AG09319 (cell line): ENCODE measurements at places on chromosomes 6 and 20.

DNA sequence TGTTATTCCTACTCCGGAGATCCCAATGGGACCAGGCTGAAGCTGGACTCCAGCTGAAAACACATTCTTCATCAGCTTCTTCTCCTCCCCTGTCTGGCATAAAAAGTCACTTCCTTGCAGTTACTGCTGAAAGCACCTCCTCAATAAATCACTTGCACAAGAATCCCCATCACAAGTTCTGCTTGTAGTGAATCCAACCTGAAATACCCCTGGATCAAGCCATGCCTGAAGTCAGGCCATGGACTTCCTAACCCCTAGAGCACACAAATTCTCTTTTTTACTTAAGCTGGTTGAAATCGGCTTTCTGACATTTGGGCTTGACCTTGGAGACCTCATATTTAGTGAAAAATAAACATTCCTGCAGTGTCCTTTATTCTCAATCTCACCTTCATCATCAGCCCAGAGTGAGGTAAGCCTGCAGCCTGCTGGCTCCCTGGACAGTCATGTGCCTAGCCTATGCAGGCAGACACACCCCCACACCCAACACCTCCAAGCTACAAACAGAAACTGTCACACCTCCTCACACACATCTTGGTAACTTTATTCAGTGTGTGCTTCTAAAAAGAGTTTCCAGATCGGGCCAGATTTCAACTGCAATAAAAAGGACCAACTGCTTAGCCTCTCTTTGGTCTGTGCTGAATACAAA, 51.5 kb upstream of the PTPRT start:
- no peak for DNase-seq

DNA sequence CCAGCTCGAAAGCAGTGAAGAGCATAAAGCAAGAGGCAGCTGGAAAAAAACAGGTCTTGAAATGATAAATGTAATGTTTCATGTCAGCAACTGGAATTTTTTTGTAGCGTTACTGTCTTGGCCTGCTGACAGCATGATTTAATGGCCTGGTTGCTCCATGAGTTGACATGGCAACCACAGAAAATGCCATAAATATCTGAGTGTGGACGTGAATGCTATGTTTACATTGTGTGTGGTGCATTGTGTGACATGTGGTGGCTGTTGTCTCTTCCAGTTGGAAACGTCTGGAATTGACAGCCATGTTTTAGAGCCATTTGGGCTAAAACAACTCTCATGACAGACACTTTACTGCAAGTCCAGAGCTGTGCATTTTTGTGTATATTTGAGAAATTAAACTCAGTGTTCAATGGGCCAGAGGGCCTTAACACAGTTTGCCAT, 170.0 kb downstream of the FOXA2 start:
- DNase-seq, result no peak

DNA sequence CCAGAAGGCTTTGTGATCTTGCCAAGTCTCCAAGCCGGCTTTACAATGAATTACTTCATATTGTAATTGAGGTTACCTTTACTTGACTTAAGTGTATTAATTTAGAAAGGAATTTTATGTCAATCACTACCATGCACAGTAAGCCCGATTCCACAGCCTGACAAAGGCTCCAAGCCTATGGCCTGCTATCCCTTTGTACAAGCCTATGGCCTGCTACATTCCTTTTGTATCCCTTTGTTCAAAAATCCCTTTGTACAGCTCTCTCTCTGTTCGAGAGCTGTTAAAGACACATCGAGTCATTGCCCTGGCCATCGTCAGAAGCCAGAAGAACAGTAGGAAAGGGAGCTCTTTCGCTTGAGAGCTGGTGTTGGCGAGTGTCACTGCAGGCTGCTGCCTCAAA, 2.7 kb upstream of the EDN3 start:
- no peak for DNase-seq

GRCh38 chr6:128696691-128697689, 176.6 kb upstream of the PTPRK start:
- no peak for DNase-seq

DNA sequence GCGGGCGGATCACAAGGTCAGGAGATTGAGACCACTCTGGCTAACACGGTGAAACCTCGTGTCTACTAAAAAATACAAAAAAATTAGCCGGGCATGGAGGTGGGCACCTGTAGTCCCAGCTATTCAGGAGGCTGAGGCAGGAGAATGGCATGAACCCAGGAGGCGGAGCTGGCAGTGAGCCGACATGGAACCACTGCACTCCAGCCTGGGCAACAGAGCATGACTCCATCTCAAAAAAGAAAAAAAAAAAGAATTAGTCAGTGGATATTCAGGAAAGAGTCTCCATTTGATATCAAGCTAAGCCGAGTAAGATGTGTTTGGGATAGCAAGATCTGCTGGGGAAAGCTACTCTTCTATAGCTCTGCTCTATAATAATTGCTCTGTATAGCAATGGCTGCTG, 41.0 kb downstream of the MOCS1 start:
- DNase-seq, result no peak

GRCh38 chr6:152705327-152705726, 7.6 kb downstream of the MYCT1 start:
- DNase-seq, result no peak

DNA sequence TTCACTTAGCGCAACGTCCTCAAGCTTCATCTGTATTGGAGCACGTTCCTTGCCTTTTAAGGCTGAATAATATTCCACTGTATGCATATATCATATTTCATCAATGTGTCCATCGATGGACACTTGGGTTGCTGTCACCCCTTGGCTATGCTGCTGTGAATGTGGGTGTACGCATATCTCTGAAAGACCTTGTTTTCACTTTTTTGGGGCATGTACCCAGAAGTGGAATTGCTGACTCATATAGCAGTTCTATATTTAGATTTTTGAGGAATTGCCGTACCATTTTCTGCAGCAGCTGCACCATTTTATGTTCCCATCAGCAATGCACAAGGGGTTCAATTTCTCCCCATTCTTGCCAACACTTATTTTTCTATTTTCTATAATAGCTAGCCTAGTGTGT, 22.8 kb upstream of the SLC23A2 start:
- DNase-seq, result no peak

DNA sequence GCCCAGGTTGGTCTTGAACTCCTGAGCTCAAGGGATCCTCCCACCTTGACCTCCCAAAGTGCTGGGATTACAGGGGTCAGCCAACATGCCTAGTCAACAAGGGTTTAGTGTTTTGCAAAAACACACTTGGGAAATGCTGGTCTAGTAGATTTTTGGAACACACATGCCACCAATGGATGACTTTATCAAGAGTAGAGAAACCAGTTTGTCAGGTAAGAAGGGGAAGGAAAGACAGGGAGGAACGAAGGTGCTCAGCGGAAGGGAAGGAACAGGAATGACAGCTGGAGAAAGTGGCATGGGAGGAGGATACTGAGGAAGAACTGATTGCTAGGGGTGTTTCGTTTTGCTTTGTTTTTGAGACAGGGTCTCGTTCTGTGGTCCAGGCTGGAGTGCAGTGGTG, 15.6 kb upstream of the SEC63 start:
- no peak for DNase-seq

DNA sequence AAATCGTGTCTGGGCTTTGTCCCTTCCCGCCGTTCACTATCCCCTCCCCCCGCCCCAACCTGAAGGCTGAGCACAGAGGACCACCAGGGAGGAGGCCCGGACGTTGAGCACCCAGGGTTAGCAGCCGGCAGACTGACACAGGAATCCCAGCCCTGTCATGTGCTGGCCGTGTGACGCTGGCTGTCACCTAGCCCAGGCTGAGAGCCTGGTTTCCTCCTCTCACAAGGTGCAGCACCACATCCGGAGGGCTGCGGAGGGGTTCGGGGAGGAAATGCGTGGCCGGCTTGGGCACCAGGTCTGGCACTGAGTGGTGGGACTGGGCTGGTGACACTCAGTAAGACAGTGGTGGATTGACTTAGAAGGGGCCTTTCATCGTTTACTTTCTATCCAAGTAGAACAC, 4.6 kb upstream of the LSM14B start:
- no peak for DNase-seq

GRCh38 chr6:150336299-150336698, 32.5 kb upstream of the IYD start:
- DNase-seq, result no peak

DNA sequence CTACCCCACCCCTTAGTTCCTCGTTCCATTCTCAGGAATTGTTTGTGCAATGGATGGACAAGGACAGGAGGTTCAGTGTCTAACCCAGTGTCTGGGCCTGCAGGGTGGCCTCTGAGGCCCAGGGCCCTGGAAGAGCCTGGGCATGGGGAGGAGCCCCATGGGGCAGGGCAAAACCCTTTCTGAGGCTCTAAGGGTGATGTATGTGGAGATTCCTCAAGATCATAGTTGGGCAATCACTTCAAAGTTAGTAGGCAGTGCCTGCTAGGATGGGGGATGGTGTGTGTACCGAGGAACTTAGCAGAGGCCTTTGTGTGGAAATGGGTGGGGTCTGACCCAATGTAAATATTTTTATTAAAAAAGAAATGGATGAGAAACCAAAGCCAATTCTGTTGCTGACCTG, 6.7 kb upstream of the C2 start:
- no peak for DNase-seq

GRCh38 chr6:53640361-53640760, 25.2 kb downstream of the KLHL31 start:
- DNase-seq, result no peak

- no peak for DNase-seq
These were observed 105.1 kb upstream of the CNKSR3 start for GRCh38 chr6:154615483-154616025.

DNA sequence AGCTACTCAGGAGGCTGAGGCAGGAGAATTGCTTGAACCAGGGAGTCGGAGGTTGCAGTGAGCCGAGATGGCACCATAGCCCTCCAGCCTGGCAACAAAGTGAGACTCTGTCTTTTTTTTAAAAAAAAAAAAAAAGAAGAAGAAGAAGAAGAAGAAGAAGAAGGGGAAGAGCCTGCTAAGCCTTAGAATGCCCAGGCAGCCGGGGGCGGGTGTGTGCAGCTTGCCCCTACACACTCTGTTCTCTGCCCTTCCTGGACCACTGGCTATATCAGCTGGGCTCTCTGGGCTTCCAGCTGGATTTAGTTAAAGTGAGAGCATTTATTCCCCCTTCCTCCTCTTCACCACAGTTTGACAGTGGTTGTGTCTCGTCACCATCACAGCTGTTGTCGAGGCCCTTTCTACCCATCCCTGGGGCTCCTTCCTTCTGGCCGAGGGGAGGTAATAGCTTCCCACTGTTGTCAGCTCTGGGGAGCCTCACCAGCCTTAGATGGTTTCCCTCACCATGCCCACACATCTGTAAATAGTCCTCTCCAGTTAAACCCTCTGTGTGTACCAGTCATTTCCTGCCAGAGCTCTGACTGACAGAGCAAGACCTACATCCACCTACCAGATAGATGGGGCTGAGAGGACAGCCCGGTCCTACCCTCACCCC, 77.6 kb downstream of the TRERF1 start:
- no peak for DNase-seq

GRCh38 chr6:148086843-148087242, 255.8 kb upstream of the SASH1 start:
- DNase-seq, result no peak

GRCh38 chr6:39791850-39792539, at the start of gene DAAM2:
DAAM2 (plus strand) TSS chr6:39792376; CDS start chr6:39856303, 63,927 bp downstream.
- DNase-seq, result no peak
